Activated naive CD4-positive, alpha-beta T cell treated with anti-CD3 and anti-CD28 coated beads for 36 hours (primary cell): ENCODE measurements at places on chromosomes 11 and 22. TPM values are rescaled to one million over a fixed set of nuclear protein-coding genes. Genes with fewer than 3 reads are reported as not detected.

DNA sequence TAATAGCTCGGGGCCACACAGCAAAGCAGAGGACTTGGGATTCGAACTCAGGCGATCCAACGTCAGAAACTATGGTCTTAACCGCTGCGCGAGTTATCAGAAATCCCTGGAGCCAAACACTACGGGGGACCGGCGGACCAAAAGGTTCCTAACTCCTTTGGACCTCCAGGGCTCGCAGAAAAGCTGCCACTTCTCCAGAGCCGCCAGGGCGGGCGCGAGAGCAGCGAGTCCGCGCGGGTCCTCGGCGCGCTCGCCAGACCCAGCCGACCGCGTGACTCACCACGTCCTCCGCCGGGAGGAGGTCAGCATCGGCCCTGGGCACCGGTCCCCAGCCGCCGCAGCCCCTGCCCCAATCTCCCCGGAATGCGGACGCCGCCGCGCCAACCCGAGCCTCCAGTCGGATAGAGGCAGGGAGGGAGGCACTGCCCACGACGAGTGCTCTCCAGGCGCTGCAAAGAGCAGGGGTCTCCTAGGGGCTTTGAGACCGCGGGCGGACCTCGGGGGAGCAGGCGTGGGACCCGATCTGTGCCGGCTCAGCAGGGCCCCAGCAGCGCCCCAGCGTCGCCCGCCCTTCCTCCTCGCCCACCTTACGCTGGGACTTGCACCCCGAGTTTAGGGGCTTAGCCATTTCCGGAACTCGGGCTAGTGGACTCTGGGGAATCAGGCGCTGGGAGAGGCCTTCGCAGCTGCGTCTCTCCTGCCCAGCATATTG lies 6.2 kb upstream of the ALX4 start:
- H3K4me1 ChIP-seq = peaks cover 15% of the 10 kb centered on the region
- no peaks in the 10 kb centered on the region for H3K36me3 ChIP-seq
- peaks cover 93% of the 10 kb centered on the region for H3K27me3 ChIP-seq
- no peak overlapping the region for H3K27ac ChIP-seq

- no peak for DNase-seq
- H3K4me1 ChIP-seq = no peaks in the 10 kb centered on the region
- peaks cover 30% of the 10 kb centered on the region for H3K36me3 ChIP-seq
- H3K27me3 ChIP-seq = no peaks in the 10 kb centered on the region
Measured at GRCh38 chr11:75413864-75414263, 14.5 kb downstream of the RPS3 start.

GRCh38 chr11:14357881-14358728 lies 878 bp downstream of the RRAS2 start:
- peaks cover 5% of the 10 kb centered on the region for H3K36me3 ChIP-seq
- H3K4me3 ChIP-seq = peak overlapping the region; percentile 92
- H3K27ac ChIP-seq = peak overlapping the region; percentile 68
- peak; percentile 37 for DNase-seq
- peaks cover 29% of the 10 kb centered on the region for H3K4me1 ChIP-seq

GRCh38 chr22:39205344-39206021 lies 39.3 kb downstream of the PDGFB start:
- H3K4me1 ChIP-seq = peaks cover 24% of the 10 kb centered on the region
- no peak overlapping the region for H3K4me3 ChIP-seq
- peak; percentile 38 for DNase-seq
- no peaks in the 10 kb centered on the region for H3K27me3 ChIP-seq
- H3K27ac ChIP-seq = no peak overlapping the region
- H3K36me3 ChIP-seq = no peaks in the 10 kb centered on the region

DNA sequence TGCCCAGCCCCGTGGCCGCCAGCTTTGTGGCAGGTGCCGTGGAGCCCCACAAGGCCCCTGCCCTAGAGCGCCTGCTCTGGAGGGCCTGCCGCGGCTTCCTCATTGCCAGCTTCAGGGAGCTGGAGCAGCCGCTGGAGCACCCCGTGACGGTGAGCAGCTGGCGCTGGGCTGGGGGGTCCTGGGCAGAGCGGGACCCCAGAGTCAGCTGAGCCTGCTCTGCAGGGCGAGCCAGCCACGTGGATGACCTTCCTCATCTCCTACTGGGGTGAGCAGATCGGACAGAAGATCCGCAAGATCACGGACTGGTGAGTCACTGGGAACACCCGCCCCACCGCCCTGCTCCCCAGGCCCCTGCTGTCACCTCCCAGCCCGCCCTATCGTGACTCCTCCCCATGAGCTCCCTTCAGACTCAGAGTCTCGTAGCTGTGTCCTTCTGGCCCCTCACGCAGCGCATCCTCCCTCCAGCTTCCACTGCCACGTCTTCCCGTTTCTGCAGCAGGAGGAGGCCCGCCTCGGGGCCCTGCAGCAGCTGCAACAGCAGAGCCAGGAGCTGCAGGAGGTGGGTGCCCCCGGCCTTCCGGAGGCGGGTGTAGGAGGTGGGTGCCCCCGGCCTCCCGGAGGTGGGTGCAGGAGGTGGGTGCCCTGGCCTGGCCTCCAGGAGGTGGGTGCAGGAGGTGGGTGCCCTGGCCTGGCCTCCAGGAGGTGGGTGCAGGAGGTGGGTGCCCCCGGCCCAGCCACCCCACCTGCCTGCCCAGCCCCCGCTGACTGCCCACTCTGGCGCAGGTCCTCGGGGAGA lies 4.7 kb downstream of the TCIRG1 start:
- H3K4me1 ChIP-seq = peaks cover 12% of the 10 kb centered on the region
- H3K36me3 ChIP-seq = peaks cover 7% of the 10 kb centered on the region
- H3K27me3 ChIP-seq = no peaks in the 10 kb centered on the region
- no peak overlapping the region for H3K4me3 ChIP-seq

DNA sequence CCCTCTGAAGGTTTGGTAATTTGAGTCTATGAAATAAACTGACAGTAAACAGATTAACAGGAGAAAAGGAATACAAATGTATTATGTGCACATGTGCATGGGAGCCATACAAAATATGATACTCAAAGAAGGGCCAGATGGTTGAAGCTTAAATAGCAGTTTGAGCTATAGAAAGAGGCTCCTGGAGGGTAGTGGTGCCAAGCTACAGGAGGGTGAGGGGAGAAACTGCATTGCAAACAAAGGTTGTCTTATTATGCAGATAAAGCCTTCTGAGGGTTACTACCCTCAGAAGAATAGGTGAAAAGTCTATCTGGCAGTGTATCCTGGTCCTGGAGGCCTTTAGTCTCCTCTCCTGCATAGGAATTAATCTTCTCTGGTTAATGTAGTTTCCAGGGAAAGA lies 267.3 kb upstream of the MPPED2 start:
- no peak overlapping the region for H3K27ac ChIP-seq
- H3K27me3 ChIP-seq = no peaks in the 10 kb centered on the region

GRCh38 chr11:33040862-33041453 lies 1.6 kb downstream of the TCP11L1 start:
- H3K4me3 ChIP-seq = peak overlapping the region; percentile 85
- peaks cover 5% of the 10 kb centered on the region for H3K36me3 ChIP-seq
- no peak for DNase-seq
- no peaks in the 10 kb centered on the region for H3K27me3 ChIP-seq

MRGPRX4 gene
- not detected for total RNA-seq

GRCh38 chr22:17861909-17862308 lies 87.6 kb upstream of the BID start:
- H3K27me3 ChIP-seq = no peaks in the 10 kb centered on the region
- H3K27ac ChIP-seq = no peak overlapping the region
- peaks cover 5% of the 10 kb centered on the region for H3K36me3 ChIP-seq
- H3K4me3 ChIP-seq = no peak overlapping the region
- H3K4me1 ChIP-seq = no peaks in the 10 kb centered on the region
- no peak for DNase-seq

- H3K27ac ChIP-seq = no peak overlapping the region
- H3K4me3 ChIP-seq = no peak overlapping the region
- H3K36me3 ChIP-seq = no peaks in the 10 kb centered on the region
- H3K4me1 ChIP-seq = no peaks in the 10 kb centered on the region
- DNase-seq = no peak
- H3K27me3 ChIP-seq = no peaks in the 10 kb centered on the region
Measured at GRCh38 chr11:100080821-100081220, 606.3 kb upstream of the ARHGAP42 start.

PATE3 gene
- total RNA-seq = not detected

DNA sequence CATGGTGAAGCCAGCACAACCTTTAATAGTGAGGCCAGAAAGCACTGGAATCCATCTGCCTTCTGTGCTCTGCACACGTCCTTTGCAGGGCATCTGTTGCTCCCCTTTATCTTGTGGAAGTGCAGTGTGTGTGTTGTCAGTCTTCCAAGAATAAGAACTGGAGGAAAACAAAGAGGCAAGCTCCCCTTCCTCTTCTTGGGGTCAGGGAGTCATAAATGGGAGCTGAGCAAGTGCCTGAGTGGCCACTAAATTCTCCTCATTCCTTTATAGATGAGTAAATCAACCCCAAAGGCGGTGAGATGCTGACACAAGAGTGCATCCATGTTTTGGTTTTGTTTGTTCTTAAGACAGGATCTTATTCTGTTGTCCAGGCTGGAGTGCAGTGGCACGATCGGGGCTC lies 38.3 kb downstream of the WT1 start:
- H3K4me3 ChIP-seq = no peak overlapping the region
- peaks cover 13% of the 10 kb centered on the region for H3K27me3 ChIP-seq
- DNase-seq = no peak

- DNase-seq = no peak
- no peaks in the 10 kb centered on the region for H3K27me3 ChIP-seq
- no peaks in the 10 kb centered on the region for H3K36me3 ChIP-seq
- H3K27ac ChIP-seq = no peak overlapping the region
Measured at GRCh38 chr11:26703411-26704191, 18.3 kb downstream of the SLC5A12 start.

- H3K4me3 ChIP-seq = peak within 1 kb of the TSS; percentile 100
- peak; percentile 80 for DNase-seq
- peaks cover 32% of the 10 kb centered on the region for H3K4me1 ChIP-seq
- no peaks in the 10 kb centered on the region for H3K27me3 ChIP-seq
- H3K36me3 ChIP-seq = peaks cover 2% of the 10 kb centered on the region
Measured at GRCh38 chr11:94543695-94544645, at the start of gene FUT4. Gene FUT4 (plus strand): TSS chr11:94543921. CDS start chr11:94544134, 213 bp downstream.
